Stimulated activated CD4-positive, alpha-beta T cell treated with anti-CD3 and anti-CD28 coated beads, Interleukin-15, amount 100 ng/mL, for 24 hours (primary cell): ENCODE measurements at places on chromosomes 4 and X.

- DNase-seq, result no peak
Observed at GRCh38 chr4:168221301-168221700, 97.3 kb downstream of the DDX60 start.

DNA sequence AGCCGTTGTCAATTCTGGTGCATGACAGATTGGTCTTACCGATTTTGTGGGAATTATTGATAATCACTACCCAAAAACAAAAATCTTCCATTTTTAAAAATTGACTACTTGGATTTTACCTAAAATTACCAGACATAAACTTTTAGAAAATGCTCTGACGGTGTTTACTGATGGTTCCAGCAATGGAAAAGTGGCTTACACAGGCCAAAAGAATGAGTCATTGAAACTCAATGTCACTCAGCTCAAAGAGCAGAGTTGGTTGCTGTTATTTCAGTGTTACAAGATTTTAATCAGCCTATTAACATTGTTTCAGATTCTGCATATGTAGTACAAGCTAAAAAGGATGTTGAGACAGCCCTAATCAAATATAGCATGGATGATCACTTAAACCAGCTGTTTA lies 23.0 kb upstream of the UGT2B17 start:
- DNase-seq, result no peak

DNA sequence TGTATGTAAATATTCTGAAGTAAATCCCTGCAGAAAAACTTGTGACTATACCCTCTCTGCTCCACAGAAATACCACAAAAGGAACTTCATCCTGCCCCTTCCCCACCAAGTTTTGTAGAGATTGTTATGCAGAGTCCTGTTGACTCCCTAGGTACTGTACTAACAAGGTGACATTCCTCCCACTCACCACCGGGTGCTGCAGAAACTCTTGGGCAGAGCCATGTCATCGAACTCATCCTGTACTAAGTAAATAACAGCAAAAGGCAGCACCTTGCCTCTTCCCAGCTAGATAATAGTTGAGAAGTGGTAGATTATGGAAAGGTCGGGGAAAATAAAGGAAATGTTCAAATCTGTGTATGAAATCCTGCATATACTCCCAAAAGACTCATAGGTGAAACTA lies 233.3 kb downstream of the STPG2 start:
- no peak for DNase-seq

DNA sequence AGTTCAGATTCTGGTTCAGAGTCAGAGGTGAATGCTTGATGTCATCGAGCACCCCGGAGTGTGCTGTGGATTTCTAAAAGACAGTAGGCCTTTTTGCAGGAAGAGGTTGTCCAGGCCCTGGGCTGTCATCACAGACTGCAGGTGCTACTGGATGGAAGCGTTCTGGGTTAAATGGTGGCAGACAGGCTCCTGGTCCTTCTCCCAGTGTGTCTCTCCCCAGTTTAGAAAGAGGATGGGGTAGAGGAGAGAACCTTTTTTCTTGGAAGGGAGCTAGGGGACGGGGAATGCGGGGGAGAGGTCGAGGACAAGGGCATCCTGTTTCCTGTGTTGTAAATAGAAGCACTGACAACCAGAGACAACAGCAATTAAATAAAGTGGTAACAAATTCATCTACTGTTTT lies 102.3 kb upstream of the NUDT6 start:
- no peak for DNase-seq

DNA sequence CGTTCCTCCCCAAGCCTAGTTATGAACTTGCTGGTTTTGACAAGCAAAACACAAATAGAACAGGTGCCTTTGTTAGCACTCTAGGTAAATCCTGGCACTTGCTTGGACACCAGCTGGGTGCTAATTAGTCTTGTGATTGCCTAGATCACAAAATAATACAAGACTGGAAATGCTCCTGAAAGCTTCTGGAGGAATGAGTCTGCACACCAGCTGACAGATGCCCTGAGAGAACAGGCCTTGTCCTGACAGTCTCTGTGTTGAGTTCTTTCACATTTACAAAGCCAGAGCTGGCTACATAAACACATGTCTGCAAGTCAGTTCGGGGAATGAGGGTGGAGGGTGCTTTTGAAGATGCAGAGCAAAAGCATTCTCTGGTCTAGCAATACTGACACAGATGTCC lies 93.8 kb downstream of the ELOVL6 start:
- DNase-seq, result no peak

DNA sequence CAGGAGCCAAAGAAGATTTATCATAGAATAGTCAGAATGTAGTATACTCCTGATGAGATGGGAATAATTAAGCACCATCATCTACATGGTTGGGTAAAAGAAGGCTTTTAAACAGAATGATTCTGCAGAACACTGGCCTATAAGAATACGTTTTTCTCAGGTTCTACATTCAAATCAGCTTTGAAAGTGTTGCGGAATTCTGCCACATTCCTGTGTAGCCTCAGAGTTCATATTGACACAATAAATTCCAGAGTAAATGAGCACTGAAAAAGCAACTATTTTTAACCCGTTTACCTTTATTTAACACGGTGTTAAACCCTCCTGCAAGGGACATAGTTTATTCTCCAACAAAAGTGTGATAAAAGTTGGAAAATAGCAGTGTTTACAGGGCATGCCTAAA lies 950.2 kb upstream of the SLIT2 start:
- no peak for DNase-seq

GRCh38 chr4:38185406-38186144 lies 225.4 kb downstream of the PTTG2 start:
- DNase-seq, result no peak

GRCh38 chrX:55488006-55488592 lies 1.5 kb downstream of the USP51 start:
- DNase-seq, result no peak

GRCh38 chr4:5956285-5957021 lies 61.8 kb downstream of the C4orf50 start:
- DNase-seq, result no peak
